Pancreas (tissue), 10 donors: ENCODE measurements at places on chromosomes 5 and 9. TPM values are rescaled to one million over a fixed set of nuclear protein-coding genes. Genes with fewer than 3 reads are reported as not detected.

GRCh38 chr5:157864067-157864466 lies 5.1 kb upstream of the CLINT1 start:
- H3K4me3 ChIP-seq = no peak overlapping the region
- no peaks in the 10 kb centered on the region for H3K36me3 ChIP-seq
- H3K27me3 ChIP-seq = no peaks in the 10 kb centered on the region
- H3K4me1 ChIP-seq = no peaks in the 10 kb centered on the region
- no peak overlapping the region for H3K27ac ChIP-seq

DNA sequence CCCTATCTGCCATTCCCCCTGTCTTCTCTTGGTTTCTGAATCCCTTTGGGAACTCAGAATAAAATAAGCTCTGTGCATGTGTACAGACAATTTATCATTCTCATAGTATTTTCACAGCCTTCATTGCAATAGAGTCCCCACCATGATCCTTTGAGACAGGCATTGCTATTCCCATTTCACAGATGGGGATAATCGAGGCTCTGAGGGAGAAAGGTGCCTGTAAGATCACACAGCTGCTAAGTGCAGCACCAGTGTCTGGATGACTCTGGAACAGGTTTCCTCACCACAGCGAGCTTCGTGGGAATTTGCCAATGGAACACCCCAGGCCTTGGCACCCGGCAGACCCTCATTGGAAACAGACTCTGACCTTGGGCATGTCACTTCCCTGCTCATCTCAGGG lies 293.6 kb downstream of the NSG2 start:
- no peak for DNase-seq
- no peak overlapping the region for H3K27ac ChIP-seq
- no peak overlapping the region for H3K4me3 ChIP-seq
- H3K27me3 ChIP-seq = no peaks in the 10 kb centered on the region

DNA sequence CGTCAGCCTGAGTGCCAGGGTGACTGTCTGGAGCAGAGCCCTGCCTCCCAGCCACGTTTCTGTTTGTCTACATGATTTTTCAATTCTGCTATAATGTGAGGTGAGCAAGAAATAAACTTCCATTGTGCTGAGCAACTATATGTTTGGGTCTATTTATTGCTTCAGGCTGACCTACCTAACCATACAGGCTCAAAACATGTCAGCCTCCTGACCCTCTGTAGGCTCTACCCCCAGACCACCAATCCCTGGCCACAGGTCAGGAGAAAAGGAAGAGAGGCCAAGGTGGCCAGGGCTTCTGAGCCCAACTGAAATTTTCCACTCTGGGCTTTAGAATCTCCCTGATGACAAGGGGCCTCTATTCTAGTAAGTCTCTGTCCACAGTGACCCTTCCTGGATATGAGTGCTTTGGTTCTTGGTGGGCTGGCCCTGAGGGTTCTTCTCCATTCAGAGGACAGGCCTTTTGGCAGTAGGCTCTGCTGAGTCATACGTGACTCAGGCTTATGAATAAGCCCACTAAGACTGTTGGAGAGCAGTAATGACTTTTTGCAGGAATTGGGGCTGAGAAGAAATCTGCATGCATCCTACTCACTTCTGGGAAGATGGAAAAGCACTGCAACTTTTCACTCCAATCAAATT lies 117.2 kb upstream of the TBCA start:
- no peak overlapping the region for H3K4me3 ChIP-seq
- no peaks in the 10 kb centered on the region for H3K4me1 ChIP-seq
- no peak for DNase-seq
- no peak overlapping the region for H3K27ac ChIP-seq

DNA sequence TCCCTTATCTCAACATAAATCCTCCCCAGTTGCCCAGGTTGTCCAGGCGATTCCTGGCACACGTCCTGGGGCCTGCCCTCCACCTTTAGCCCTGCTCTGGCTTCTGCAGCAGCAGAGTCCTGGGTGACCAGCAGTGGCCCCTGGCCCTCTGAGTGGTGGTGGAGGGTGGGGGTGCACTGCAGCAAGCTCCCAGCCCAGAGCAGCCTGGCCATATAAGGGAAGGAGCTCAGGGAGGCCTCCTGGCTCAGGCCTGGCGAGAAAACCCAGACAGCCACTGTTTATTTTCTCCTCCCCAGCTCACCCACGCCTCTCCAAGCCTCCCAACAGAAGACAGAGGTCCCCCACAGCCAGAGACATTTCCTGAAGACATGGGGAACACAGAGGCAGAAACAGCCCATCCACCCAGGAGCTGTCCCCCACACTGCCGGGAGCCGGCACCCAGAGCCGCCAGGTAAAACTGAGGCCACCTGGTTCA lies 44.7 kb upstream of the IL17B start:
- no peaks in the 10 kb centered on the region for H3K36me3 ChIP-seq
- no peak overlapping the region for H3K4me3 ChIP-seq
- no peaks in the 10 kb centered on the region for H3K27me3 ChIP-seq
- no peaks in the 10 kb centered on the region for H3K4me1 ChIP-seq
- no peak for DNase-seq
- H3K27ac ChIP-seq = no peak overlapping the region

- no peak overlapping the region for H3K4me3 ChIP-seq
- H3K36me3 ChIP-seq = no peaks in the 10 kb centered on the region
- peaks cover 10% of the 10 kb centered on the region for H3K4me1 ChIP-seq
- H3K27me3 ChIP-seq = no peaks in the 10 kb centered on the region
These were observed 75.5 kb downstream of the MAPKAP1 start for GRCh38 chr9:125631391-125632085.

GRCh38 chr9:95736370-95736769 lies 139.1 kb upstream of the ERCC6L2 start:
- no peaks in the 10 kb centered on the region for H3K4me1 ChIP-seq
- H3K27me3 ChIP-seq = no peaks in the 10 kb centered on the region
- no peak for DNase-seq
- no peaks in the 10 kb centered on the region for H3K36me3 ChIP-seq
- no peak overlapping the region for H3K27ac ChIP-seq

DNA sequence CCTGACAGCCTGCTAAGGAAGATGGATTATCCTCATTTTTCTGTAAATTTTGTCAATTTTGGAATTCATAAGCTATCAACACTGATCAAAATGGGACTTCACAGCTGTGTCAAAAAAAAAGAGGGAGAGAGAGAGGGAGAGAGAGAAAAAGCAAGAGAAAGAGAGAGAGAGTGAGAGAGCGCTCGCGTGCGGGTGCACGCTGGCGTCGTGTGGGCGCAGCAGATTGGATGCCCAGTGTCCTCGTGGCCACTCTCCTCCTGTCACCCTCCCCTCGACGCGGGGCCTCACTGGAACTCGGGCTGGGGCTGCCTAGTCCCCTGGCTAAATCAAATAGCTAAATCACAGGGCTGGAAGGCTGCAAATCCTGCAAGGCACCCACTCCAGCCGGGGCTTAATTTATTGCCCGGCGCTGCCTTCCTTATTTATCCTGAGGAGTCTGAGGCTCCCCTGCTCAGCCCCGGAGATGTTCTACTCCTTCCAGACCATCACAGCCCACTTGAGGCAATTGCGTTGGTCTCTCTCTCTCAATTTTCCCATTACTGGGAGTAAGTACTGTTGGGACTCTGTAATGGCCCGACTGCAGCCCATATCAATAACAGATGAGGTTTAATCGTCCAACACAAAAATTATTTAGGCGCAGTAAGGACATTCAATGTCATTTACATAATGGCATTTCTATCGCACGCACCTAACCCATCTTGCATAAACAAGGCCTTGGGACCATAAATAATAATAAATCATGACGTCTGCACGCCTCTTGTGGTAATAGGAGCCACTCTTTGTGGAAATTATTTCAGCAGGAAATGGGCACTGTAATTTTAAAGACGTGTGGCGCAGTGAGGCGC lies 94.2 kb downstream of the PAX5 start:
- H3K4me1 ChIP-seq = no peaks in the 10 kb centered on the region
- H3K27ac ChIP-seq = no peak overlapping the region
- H3K36me3 ChIP-seq = no peaks in the 10 kb centered on the region
- no peak overlapping the region for H3K4me3 ChIP-seq
- DNase-seq = no peak

- no peaks in the 10 kb centered on the region for H3K27me3 ChIP-seq
- DNase-seq = no peak
- H3K36me3 ChIP-seq = no peaks in the 10 kb centered on the region
- no peak overlapping the region for H3K27ac ChIP-seq
These were observed 435.1 kb upstream of the ST8SIA4 start for GRCh38 chr5:101338226-101338625.

- no peak for DNase-seq
- no peak overlapping the region for H3K27ac ChIP-seq
- H3K27me3 ChIP-seq = no peaks in the 10 kb centered on the region
- H3K4me1 ChIP-seq = no peaks in the 10 kb centered on the region
- no peaks in the 10 kb centered on the region for H3K36me3 ChIP-seq
These were observed 64.5 kb downstream of the LNPEP start for GRCh38 chr5:97000391-97000790.

DNA sequence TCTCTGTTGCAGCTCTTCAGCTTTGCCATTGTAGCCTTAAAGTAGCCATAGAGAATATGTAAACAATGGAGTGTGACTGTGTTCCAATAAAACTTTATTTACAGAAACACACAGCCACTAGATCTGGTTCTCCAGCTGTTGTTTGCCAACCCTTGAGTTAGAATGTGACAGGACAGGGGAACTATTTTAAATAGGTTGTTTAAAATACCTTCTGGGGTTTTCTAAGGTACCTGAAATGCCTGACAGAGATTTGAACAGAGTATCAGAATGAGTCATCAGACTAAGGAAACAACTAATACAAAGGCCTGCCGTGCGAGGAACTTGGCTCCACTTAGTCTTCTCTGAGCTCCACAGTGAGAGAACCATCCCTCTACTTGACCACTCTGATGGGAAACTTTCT lies 85.4 kb downstream of the HSD17B4 start:
- no peak overlapping the region for H3K27ac ChIP-seq
- no peaks in the 10 kb centered on the region for H3K27me3 ChIP-seq
- H3K4me1 ChIP-seq = no peaks in the 10 kb centered on the region
- peaks cover 2% of the 10 kb centered on the region for H3K36me3 ChIP-seq
- no peak overlapping the region for H3K4me3 ChIP-seq

Gene C5orf52
- not detected for polyA plus RNA-seq

Gene ADAMTS19
- 0.02 TPM for polyA plus RNA-seq

Gene SLC34A1
- not detected for polyA plus RNA-seq
